ENCODE measurements at places on chromosomes 11 and 22. TPM values are rescaled to one million over a fixed set of nuclear protein-coding genes. Genes with fewer than 3 reads are reported as not detected.

OR51B2 gene
- total RNA-seq = not detected

DNA sequence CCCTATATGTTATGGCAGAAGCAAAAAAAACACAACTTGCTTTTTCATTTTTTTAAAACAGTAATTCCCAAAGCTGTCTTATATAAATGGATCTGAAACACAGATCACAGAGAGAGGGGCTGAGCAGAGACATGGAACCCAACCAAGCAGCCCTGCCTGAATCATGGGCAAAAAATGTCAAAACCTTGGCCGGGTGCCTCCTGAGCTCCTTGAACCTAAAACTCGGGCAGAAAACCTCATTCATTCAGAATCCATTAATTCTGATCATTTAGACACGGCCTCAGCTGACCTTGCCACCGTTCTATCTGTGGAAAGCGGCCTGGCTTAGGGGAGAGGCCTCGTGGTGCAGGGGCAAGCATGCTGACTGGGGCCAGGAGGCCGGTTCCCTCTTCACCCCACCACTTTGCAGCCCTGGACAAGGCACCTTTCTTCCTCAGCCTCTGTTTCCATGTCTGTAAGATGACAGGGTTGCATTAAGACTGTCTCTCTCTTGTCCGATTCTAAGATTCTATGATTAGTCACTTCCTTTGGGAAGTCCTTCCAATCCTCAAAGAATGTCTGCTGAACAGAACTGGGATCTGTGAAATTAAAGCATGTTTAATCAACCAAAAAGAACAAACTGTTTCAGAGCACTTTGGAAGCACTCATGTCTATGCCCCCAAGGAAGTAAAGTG, 26.0 kb downstream of the TENM4 start:
- DNase-seq = no peak

GRCh38 chr11:106344394-106344793, 266.9 kb downstream of the AASDHPPT start:
- DNase-seq = no peak

NXPE4 gene
- not detected for total RNA-seq

ME3 gene
- 70.1 TPM for total RNA-seq

- DNase-seq = no peak
Measured at GRCh38 chr11:104812103-104812788, 86.0 kb downstream of the CASP12 start.

GRCh38 chr11:72410956-72411355, 23.4 kb downstream of the CLPB start:
- DNase-seq = no peak

PHOX2A gene
- not detected for total RNA-seq

DNA sequence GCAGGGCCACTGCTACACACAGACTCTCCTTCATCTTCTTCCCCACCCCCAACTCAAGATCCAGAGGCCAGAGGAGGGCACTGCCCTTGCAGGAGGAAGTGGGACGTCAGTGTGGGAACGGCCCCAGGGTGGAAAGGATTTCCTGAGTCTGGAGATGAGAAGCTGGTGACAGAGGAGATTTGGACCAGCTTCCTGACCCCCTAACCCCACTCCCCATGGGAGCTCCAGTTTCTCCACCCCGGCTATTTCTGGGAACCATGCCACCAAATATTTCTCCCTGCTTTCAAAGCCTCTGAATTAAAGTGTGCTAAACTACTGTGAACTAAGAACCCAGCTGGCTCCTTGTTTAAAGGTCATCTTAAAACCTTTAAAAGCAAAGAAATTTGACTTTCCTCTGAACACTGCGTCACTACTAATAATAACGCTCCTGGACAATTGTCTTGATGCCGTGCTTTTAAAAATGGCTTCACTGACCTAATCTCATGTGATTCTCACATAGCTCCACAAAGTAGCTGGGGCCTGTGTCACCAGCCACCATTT, 46.6 kb downstream of the CWC15 start:
- no peak for DNase-seq

- no peak for DNase-seq
Measured at GRCh38 chr11:27505781-27506180, 788 bp downstream of the LIN7C start.

GRM5 gene
- not detected for total RNA-seq

DNA sequence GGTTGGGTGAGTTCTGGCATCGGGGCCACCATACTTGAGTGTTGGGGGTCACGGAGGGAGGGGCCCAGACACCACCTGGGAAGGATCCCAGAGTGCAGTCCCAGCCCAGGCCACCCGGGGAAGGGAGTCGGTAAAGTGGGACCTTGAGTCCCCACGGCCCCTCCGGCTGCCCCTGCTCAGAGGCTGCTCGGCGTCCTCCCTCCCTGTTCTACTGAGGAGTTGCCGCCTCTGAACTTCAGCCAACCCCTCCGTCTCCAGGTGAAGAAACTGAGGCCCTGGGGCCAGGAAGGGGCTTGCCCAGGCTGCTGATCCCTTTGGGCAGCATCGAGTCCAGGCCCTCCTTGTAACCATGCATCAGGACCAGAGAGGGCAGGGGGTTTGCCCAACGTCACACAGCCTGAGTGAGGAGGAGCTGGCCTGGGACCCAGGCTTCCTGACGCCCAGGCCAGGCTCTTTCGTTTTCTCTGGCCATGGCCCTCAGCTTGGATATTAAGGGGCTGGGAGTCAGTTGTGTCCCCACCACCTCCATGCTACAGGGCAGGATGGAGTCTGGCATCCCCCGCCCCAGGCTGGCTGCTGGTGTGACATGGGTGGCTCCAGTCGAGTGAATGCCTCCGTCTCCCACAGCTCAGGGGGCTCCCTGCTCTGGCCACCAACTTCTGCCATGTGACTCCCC, 1.3 kb downstream of the PARVG start:
- no peak for DNase-seq

Data from HT-29 (cell line).